ENCODE measurements at places on chromosomes 16 and 17. TPM values are rescaled to one million over a fixed set of nuclear protein-coding genes. Genes with fewer than 3 reads are reported as not detected.

- H3K27ac ChIP-seq, result no peak overlapping the region
- no peak overlapping the region for H3K4me3 ChIP-seq
- no peaks in the 10 kb centered on the region for H3K36me3 ChIP-seq
These were observed 3.8 kb upstream of the GCSH start for GRCh38 chr16:81099958-81100357.

GRCh38 chr17:27576477-27577083, 54.4 kb upstream of the LGALS9 start:
- H3K27ac ChIP-seq, result no peak overlapping the region
- no peaks in the 10 kb centered on the region for H3K27me3 ChIP-seq
- H3K4me1 ChIP-seq, result peaks cover 25% of the 10 kb centered on the region
- DNase-seq, result no peak
- no peaks in the 10 kb centered on the region for H3K36me3 ChIP-seq

DNA sequence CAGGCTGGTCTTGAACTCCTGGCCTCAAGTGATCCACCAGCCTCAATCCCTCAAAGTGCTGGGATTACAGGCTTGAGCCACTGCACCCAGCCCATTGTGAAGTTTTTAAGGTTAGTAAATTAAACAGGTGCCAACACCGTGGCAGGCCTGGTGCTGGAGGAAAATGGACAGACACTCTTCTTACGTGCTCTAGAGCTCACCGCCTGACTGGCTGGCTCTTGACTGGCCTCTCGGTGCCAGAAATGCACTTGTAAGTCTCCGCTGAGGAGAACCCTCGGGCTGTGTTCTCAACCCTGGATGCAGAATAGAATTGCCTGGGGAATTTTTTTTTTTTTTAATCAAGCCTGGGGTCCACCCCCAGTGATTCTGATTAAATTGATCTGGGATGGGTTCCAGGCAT, 10.3 kb upstream of the HAS3 start:
- no peak for DNase-seq
- H3K4me3 ChIP-seq, result no peak overlapping the region
- H3K36me3 ChIP-seq, result no peaks in the 10 kb centered on the region
- no peak overlapping the region for H3K27ac ChIP-seq

- no peaks in the 10 kb centered on the region for H3K27me3 ChIP-seq
- no peak overlapping the region for H3K4me3 ChIP-seq
- no peak for DNase-seq
- H3K27ac ChIP-seq, result peak overlapping the region; percentile 79
- H3K4me1 ChIP-seq, result peaks cover 61% of the 10 kb centered on the region
- no peaks in the 10 kb centered on the region for H3K36me3 ChIP-seq
These were observed 38.5 kb downstream of the CHD9 start for GRCh38 chr16:53093162-53093744.

GRCh38 chr17:9436630-9437029, 139.0 kb downstream of the STX8 start:
- no peak overlapping the region for H3K4me3 ChIP-seq
- no peaks in the 10 kb centered on the region for H3K27me3 ChIP-seq
- peaks cover 2% of the 10 kb centered on the region for H3K4me1 ChIP-seq
- no peaks in the 10 kb centered on the region for H3K36me3 ChIP-seq
- DNase-seq, result no peak

The CLDN7 gene
- 1.7 TPM for total RNA-seq

GRCh38 chr17:67708378-67708777, 9.4 kb upstream of the NOL11 start:
- no peak overlapping the region for H3K27ac ChIP-seq
- H3K27me3 ChIP-seq, result no peaks in the 10 kb centered on the region
- H3K4me3 ChIP-seq, result no peak overlapping the region
- no peaks in the 10 kb centered on the region for H3K4me1 ChIP-seq
- DNase-seq, result no peak

Data from natural killer cell (primary cell).